Mucosa of descending colon (tissue), 3 donors: ENCODE measurements at places on chromosomes 2 and 18. TPM values are rescaled to one million over a fixed set of nuclear protein-coding genes. Genes with fewer than 3 reads are reported as not detected.

DNA sequence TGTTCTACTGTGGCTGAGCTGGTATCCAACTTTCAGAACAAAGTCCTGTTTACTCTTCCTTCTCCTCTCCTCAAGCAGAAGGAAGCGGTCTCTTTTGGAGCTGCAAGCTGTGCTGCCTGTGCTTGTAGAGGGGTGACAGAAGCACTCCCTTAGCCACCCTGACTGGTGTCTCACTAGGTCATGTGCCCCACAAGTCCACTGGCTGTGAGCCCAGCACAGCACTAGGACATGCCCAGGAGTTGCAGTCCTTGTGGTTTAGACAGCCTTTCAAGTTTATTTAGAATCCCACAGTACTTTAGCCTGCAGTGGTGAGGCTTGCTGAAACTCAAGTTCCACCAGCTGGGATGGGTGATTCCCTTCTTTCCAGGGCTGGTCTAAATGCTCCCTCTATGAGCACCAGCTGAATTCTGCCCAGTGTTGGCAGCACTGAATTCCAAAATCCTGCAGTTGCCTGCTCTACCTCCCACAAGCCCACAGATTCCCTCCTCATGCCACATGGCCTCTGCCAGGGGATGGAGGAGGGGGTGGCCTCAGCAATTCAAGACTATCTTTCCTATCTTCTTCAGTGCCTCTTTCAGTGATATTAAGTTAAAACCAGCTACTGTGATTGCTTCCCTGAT is 61.2 kb downstream of the CCDC85A start:
- no peak for DNase-seq

- DNase-seq: no peak
Measured at GRCh38 chr2:10309286-10309685, 6.6 kb downstream of the HPCAL1 start.

GRCh38 chr2:9552219-9553178 is 3.1 kb downstream of the ADAM17 start:
- no peak for DNase-seq

DNA sequence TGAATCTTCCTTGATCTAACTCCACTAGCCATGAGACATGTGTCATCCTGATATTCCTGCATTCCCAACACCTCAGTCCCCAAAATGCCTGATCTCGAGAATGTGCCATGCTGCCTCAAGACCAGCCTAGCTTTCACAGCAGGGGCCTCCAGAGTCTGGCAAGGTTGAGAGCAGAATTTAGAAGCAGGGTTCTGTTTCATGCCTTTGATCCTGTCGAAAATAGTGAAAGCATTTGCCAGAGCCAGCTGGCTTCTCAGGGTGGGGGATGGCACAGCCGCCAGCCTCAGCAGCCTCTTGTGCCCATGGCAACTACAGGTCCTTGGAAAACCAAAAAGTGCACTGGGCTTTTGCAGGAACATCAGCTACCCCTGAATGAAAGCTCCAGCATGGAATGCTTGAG is 143.5 kb downstream of the RTN4 start:
- DNase-seq: no peak

- no peak for DNase-seq
Measured at GRCh38 chr2:189446780-189447179, 5.5 kb downstream of the WDR75 start.

DNA sequence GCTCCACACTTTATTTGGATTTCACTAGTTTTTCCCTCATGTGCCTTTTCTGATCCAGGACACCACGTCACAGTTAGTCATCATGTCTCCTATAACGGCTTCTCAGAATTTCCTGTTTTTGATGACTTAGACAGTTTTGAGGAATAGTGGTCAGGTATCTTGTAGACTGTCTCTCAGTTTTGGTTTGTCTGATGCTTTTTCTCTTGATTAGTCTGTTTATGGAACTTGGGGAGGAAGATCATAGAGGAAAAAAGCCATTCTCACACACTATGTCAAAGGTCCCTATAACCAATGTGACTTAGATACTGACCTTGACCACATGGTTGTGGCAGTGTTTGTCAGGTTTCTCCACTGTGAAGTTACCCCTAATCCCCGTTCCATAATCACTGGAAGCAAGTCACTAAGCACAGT is 89.0 kb downstream of the RAPH1 start:
- no peak for DNase-seq

DNA sequence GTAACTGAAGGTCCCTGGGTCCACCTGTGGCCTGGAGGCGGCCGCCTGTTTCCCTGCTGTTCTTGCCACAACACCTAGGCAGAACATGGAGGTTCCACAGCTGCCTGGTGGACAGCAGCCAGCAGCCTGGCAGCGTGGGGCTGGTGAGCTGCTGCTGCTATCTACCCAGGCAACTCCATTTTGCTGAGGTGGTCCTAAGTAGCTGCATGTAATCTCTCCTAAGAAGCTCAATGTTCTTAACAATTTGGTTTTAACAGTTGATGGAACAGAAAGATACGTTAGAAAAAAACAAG is 66.7 kb downstream of the NDUFA10 start:
- no peak for DNase-seq

GRCh38 chr2:31193806-31194205 is 23.5 kb downstream of the CAPN14 start:
- DNase-seq: no peak

- DNase-seq: no peak
Measured at GRCh38 chr2:71806432-71806831, 341.2 kb downstream of the CYP26B1 start.

DNA sequence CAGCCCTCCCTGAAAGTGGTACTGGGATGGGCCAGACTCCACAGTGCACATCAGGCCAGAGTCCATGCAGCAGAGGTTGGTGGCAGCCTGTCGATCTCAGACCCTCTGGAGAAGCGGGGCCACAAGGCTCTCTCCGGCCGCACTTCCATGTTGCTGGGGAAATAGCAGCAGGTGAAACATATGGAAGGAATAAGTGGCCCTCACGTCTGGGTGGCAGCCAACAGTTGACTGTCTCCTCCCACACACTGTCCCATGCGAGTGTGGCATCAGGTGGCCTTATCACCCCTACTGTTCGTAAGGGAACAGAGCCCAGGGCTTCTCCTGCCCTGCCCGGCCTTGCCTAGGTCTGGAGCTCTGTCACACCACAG is 58.1 kb upstream of the FOSL2 start:
- DNase-seq: no peak

DNA sequence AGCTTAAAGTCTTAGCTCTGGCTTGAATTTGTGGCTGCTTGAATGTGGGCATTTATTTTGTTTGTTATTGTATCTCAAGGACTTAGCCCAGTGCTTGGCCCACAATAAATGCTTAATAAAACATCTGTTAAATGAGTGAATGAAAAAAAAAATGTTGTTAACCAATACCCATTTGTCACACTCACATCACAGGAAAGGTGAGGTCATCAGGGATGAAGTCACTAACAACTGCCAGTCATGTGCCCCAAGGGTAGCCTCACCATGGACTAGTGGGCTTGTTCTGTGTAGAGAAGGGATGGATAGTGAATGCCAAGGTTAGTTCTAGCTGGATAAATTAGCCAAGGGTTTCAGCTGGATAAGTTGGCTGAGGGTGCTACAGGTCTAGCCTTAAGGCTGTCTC is 3.0 kb downstream of the NRBP1 start:
- no peak for DNase-seq

GRCh38 chr2:38720613-38721241 is 30.4 kb downstream of the SRSF7 start:
- peak; percentile 43 for DNase-seq

- no peak for DNase-seq
Measured at GRCh38 chr2:216838151-216838550, 21.7 kb downstream of the TNP1 start.

- DNase-seq: no peak
Measured at GRCh38 chr18:1665079-1665478, 760.4 kb downstream of the ADCYAP1 start.

DNA sequence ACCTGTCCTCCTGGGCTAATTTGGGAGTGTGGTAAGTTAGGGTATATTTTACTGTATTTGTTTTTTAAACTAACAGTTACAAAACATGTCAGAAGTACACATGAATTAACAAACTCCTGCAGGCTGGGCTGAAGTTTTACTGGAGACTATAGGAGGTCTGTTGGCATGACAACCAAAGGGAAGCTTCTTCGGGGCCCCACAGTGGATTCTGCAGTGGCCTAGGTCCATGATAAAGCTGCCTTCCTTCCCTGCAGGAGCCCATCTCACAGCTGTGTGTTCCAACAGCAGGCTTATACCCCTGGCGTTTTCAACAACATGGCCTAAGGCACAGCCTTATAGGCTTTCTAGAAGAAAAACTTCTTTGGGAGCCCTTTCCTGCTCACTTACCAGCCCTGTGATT is 128.0 kb upstream of the SETBP1 start:
- DNase-seq: no peak

Gene TLX2
- total RNA-seq: 1.6 TPM

Gene COMMD1
- total RNA-seq: 24.8 TPM

Gene CIB4
- total RNA-seq: not detected

Gene LRATD1
- 59.5 TPM for total RNA-seq

Gene GAL3ST2
- total RNA-seq: 15.1 TPM
